Activated CD8-positive, alpha-beta memory T cell treated with anti-CD3 and anti-CD28 coated beads for 4 hours (primary cell): ENCODE measurements at places on chromosomes 6 and 20.

GRCh38 chr6:43636308-43636659, 644 bp downstream of the MAD2L1BP start:
- no peak for DNase-seq

DNA sequence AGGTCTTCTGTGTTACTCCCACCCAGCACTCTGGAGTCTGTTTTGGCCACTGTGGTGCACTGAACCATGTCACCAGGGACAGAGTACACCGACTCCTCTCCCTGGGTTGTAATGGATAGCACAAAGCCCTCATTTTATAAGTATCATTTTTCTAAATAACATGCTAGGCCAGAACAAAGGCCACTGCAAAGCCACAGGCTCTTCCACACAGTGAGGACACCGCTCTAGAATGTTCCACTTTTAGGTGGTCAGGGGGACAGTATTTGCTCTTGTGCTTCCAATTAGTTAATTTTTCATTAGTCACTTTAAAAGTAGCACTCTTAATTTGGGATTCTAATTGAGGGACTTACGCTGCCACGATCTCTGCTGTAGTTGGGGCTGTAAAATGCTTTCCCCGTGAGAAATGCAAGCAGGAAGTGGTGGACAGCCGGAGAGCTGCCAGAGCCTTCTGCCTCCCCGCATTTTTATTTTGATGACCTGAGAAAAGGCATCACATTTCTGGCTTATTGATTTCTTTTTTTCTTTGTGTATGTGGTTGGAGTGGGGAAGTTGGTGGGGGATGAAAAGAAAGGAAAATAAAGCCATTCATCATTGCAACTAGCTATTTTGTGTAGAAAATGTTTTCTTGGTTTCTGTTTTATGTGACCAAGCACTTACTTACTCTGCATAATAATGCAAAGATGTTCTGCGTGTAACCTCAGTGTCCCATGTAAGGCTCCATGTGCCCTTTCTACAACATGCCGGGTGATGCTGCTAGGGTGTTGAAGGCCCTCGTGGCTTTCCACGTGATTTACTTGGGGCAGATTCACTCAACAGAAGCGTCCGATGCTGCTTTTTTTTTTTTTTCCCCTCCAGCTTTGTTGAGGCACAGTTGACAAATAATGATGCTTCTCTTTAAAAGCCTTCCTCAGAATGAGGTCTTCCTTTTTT, 195.9 kb downstream of the SASH1 start:
- no peak for DNase-seq

DNA sequence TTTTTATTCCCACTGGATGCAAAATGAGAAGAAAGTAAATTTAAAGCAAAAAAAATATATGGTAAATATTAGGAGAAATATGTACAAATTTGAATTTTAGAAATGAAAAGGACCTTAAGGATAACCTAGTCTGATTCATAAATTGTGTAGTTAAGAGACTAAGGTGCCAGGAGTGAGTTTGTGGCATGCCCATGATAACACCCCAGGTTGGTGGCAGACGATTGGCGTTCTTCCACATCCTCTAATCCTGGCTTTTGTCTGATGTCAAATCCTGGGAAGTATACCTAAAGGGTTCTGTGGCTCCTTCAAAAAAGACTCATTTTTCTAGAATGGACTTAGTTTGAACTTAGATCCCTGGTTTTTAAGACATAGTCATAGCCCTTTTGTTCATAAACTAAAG, 62.2 kb downstream of the SAMD5 start:
- DNase-seq, result no peak

DNA sequence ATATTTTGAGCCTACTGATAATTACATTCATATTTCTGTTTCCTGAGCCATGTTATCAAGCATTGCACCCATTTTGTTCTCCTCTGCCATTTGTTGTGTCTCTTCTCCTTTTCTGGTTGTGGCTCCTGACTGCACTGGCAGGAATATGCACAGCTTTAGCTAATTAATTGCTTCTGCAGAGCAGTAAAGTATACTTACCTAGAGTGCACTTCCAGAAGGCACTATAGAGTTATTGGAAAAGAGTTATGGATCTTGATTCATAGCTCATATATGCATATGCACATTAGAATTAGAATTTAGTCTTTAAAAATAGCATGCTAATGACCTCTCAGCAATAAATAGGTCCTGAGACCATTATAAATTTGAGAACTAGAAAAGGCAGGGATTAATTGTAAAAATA, 262.6 kb downstream of the NKAIN2 start:
- DNase-seq, result no peak
